ENCODE measurements at places on chromosomes 12 and 14.

- DNase-seq: no peak
These were observed 32.6 kb upstream of the NTF3 start for GRCh38 chr12:5399266-5399665.

- DNase-seq: no peak
These were observed 4.2 kb upstream of the ASPG start for GRCh38 chr14:104081261-104081835.

DNA sequence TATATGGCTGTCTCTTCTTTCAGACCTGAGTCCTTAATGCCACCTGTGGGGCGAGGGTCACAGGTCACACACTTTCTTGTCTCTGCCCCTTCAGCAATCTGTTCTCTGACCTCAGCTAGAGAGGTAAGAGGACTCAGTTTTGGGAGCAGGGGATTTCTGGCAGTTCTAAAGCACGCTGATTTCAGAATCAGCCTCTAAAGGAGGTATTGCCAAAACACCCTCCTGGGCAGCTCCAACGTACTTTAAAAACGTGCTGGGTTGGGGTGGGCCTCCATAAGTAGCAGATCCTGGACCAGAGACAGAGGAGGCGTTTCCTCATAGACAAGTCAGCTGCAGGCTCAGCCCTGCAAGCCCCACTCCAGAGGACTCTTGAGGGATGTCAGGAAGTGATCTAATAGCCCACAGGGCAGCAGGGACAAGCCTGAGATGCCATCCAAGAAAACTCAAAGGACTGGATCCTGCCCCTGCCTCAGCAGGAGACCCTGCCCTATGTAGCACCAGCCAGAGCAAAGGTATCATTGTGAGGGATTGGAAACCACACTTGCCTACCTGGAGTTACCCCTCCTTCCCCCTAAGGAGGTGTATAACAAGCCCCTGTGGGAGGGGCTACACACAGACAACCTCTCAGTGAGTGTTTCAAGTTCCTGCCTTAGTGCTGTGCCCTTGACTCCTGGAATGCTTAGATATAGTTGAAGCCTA is 8.5 kb downstream of the CTDSP2 start:
- DNase-seq: no peak

DNA sequence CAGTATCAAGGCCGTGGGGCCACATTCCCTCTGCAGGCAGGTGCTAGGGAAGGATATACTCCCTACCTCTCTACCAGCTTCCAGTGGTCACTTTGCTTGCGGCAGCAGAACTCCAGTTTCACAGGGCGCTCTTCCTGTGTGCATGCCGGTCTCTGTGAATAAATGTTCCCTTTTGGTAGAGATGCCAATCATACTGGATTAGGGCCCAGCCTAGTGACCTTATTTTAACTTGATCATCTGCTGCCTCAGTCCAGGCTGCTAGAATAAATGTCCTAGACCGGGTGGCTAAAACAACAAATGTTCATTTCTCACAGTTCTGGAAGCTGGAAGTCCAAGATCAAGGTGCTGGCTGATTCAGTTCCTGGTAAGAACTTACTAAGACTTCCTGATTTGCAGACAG is 198.8 kb upstream of the TMEM132C start:
- DNase-seq: no peak

GRCh38 chr12:685388-685787 is 22.1 kb upstream of the NINJ2 start:
- no peak for DNase-seq

Data from CMK (cell line).